Astrocyte (in vitro differentiated cells and primary cell): ENCODE measurements at places on chromosomes 1 and 21.

- DNase-seq = peak; percentile 61
Observed at GRCh38 chr1:58528518-58528917, 18.0 kb downstream of the OMA1 start.

DNA sequence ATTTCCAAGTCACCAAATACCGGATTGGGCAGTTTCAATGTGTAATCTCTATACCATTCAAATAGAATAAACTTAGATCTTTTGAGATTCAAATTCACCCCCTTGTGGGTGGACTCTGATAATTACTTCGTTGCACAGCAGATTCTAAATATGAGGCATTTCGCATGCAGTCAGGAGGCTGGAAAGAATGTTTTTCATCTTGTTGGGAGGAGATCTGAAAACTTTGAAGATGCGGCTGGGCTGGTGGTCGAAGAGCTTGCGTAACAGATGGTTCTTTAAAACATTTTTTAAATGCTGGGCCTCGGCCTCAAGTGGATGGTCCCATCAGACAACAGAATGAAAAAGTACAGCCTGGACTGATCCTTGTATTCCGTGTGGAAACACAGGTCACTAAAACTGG lies 10.4 kb downstream of the NR5A2 start:
- no peak for DNase-seq

- DNase-seq = peak; percentile 54
Observed at GRCh38 chr1:25676488-25676887, 59.9 kb downstream of the MAN1C1 start.

DNA sequence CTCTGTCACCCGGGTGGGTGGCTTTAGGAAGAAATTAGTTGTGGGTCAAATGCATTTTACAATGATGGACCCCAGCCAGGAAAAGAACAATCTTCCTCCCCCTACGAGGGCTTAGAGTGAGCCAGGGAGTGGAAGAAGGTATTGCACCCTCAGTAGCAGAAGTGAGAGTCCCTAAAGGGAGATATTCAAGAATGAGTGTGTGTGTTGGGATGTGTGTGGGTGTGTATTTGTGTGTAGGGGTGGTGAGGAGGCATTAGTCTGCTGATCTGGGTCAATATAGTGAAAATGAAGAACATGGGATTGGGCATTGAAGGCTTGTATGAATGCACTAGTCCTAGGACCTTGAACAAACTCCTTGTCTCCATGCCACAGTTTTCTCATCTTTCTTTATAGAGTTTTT lies 85.2 kb upstream of the RUNX1 start:
- DNase-seq = no peak

- DNase-seq = no peak
Observed at GRCh38 chr1:95382000-95382786, 148.2 kb downstream of the RWDD3 start.

GRCh38 chr1:29639156-29639736 lies 402.9 kb downstream of the PTPRU start:
- no peak for DNase-seq

- no peak for DNase-seq
Observed at GRCh38 chr1:8274352-8274751, 43.6 kb upstream of the SLC45A1 start.

DNA sequence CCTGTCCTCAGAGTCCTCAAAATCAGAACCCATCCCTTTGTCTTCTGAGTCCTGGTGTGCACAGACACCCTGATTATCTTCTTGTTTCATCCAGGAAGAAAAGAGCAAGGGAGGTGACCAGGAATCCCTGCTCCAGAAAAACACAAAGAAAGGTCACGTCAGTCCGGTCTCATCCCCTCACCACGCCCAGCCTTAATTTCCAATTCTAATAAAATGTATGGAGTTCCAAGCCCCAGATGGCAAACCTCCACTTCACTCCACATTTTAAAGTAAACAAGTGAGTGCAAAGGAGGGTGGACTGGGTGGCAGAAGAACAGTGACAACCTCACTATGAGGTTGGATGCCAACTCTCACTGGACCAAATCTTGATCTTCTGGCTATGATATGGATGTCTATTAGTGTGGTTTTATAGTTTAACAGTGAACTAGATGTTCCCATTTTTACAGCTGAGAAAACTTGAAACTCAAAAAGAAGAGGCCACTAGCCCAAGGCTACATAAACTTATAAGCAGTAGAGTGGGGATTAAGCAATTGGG lies 22.0 kb downstream of the ZNF697 start:
- no peak for DNase-seq

GRCh38 chr1:160776178-160776577 lies 19.8 kb upstream of the LY9 start:
- DNase-seq = no peak

GRCh38 chr21:37075214-37075770 lies 2.2 kb downstream of the TTC3 start:
- DNase-seq = no peak

- no peak for DNase-seq
Observed at GRCh38 chr1:9289090-9289534, 3.6 kb upstream of the SPSB1 start.
